ENCODE measurements at places on chromosomes 11 and 22.

GRCh38 chr11:84524422-84525051 lies 1102.6 kb downstream of the DLG2 start:
- DNase-seq, result no peak

DNA sequence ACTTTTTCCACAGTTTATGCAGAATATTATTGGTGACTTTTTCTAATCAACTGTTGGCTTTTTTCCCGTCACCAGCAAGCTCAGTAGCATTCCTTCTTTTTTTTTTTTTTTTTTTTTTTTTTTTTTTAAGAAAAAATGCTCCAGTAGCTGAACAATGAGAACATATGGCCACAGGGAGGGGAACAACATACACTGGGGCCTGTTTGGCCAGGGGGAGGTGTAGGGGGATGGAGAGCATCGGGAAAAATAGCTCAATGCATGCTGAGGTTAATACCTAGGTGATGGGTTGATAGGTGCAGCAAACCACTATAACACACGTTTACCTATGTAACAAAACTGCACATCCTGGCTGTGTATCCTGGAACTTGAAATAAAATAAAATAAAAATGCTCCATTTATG lies 82.5 kb downstream of the ARHGAP42 start:
- no peak for DNase-seq

GRCh38 chr22:48717883-48718817 lies 1109.5 kb downstream of the BRD1 start:
- DNase-seq, result no peak

GRCh38 chr11:61083601-61084147 lies 18.6 kb upstream of the CD5 start:
- no peak for DNase-seq
